ENCODE measurements at places on chromosomes 3 and 15.
A peak's percentile ranks its signal among the peaks of the same experiment; 100 is the strongest.

DNA sequence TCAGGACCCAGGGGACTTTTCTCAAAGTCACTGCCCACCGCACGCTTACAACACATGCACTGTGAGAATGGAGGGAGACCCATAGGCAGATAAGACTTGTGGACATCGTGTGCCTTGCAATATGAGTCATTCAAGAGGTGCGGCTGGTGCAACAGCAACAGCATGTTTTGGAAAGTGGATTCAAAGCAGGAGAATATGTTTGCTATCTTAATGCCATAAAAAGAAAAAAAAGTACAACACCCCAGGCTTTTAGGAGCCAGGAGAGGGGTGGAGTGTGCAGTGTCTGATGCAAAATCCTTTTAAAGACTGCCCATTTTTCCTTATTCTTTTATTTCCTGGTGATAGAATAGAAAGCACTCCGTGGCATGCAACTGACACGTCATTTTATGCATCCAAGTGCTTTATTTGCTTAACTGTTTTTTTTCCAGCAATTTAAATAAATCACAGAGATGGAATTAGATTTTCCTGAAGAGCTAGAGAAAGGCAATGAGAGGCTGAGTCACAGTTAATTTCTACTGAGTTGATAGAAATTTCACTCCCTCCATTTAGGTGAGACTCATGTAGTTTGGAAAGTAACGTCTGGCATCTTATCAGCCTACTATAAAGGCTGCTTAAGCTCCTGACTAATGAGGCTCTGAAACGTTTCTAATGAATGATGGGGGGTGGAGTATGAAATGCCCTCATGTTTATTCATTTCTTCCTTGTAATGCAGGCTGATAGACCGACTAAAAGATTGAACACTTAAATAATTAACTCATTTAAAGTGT is 96.4 kb downstream of the NSUN3 start:
- no peak for DNase-seq

DNA sequence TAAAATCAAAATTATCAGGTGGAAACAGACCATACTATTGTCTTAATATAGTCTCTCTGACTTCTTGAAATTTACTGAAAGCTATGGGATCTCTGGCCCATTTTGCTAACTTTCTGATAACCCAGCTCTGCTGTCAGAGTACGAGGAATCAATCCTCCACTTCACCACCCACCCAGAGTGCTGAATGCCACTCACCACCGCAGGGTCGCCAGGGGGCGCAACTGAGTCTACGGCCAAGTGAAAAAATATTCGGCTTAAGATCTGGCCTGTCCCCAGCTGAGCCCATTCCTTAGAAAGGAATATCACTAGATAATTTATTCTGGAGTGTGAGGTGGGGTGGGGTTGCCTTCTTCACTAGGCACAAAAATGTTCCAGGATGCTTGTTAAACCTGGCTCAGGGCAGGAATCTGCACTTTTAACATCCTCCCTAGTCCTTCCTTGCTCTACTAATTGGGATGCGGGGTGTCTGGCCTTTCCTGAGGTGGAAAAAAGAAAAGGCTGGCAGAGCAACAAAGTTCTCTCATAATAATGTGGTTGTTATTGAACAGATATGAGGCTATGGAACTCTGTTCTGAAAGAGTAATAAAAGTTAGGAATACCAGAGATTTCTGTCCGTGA is 520.6 kb downstream of the MFSD1 start:
- DNase-seq = no peak

GRCh38 chr15:75229191-75230015 is 27.7 kb downstream of the C15orf39 start:
- DNase-seq = no peak

- peak; percentile 70 for DNase-seq
Observed at GRCh38 chr3:183081459-183082183, 17.7 kb downstream of the MCCC1 start.

GRCh38 chr3:132180337-132180791 is 136.8 kb upstream of the ACP3 start:
- peak; percentile 70 for DNase-seq

GRCh38 chr3:81545572-81545971 is 215.9 kb downstream of the GBE1 start:
- no peak for DNase-seq

GRCh38 chr3:185815391-185816282 is 9.2 kb downstream of the IGF2BP2 start:
- no peak for DNase-seq

DNA sequence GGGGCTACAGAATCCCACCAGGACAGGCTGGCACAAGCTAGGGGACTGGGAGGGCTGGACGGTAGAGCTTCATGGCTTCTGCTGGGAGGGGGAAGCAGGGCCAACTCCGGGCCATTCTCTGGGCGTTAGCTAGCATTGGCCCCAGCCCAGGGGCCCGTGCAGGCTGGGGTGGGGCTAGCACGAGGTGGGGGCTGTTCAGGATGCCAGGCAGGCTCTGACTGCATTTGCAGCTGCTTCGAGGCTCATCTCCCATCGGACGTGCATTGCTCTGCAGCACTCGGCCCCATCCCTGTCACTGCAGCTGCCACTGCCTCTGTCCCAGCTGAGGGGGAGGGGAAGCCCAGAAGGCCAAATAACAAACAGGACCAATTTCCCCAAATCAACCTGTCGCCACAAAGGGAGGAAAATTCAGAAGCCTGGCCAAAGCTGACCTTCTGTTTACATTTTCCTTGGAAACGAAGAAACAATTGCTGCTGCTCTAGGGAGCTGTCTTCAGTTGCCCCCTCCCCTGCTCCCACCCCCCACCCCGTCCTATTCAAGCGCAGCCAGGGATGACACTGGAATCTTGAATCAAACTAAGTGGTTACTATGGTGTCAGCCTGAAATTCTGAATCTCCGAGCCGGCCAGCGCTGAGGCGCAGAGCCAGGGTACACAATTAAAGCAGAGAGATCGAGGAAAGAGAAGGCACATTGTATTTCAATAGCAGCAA is 138.8 kb upstream of the PRR20G start:
- no peak for DNase-seq
